ENCODE measurements at places on chromosomes 4 and X.

DNA sequence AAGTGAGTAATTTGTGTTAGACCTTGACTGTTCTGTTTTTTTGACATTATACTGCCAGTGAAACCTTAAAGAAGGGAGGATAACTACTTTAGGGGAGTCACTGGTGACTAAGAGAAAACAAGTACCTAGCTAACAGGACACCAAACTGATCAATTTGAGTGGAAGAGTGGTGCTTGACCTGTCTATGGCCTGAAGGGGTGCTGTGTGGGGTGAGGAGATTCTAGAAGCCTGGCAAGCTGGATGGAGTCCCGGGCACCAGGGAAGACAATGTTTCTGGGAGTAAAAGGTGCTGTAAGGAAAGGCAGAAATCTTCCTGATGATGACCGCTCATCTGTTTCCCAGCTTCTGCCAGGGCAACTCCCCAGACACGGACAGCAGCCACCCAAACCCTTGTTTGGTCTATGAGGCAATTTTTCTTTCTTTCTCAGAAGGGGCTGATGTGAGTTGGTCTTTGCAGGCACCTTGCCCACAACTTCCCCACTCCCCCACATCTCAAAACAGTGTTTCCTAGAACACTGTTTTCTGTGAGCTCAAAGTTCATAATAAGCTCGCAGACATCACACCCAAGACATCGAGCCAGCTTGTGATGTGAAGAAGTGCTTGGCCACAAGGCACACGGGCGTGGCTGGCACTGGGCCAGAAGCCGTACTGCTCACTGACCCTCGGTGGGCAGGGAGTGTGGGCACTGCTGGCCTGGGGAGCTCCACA is 4.6 kb downstream of the TXK start:
- no peak for DNase-seq

GRCh38 chr4:167359711-167360110 is 125.4 kb upstream of the SPOCK3 start:
- DNase-seq, result no peak

GRCh38 chrX:151704041-151704663 is 8.9 kb downstream of the PRRG3 start:
- DNase-seq, result no peak

DNA sequence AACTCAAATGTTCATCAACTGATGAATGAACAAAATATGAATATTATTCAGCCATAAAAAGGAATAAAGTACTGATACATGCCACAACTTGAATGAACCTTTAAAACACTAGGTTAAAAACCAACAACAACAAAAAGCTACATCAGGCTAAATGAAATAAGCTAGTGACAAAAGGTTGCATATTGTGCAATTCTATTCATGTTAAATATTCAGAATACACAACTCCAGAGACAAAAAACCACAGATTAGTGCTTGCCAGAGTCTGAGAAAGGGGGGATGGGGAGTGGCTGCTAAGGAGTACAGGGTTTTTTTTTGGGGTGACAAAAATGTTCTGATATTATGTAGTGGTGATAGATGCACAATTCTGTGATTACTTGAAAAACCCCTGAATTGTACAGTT is 58.5 kb downstream of the HAUS3 start:
- no peak for DNase-seq

- DNase-seq, result peak; percentile 88
These were observed 121.7 kb upstream of the DIPK2B start for GRCh38 chrX:45322382-45322781.

DNA sequence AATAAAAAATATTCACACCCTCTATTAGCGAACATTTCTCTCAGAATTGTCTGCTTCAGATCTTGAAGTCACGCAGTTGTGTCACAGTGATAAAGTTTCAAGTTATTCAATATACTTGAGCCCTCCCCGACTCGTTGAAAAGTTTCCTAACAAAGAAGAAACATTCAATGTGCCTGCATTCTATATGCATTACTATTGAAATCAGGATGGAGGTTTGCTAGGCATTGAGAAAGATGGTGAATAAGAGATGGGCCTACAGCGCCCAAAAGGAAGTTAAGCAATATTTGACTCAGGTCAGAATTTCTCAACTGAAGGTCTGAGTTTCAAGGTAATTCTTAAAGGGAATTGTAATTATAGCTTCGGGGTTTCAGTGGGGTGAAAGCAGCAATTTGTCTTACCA is 6.1 kb downstream of the TCEANC start:
- DNase-seq, result peak; percentile 55

DNA sequence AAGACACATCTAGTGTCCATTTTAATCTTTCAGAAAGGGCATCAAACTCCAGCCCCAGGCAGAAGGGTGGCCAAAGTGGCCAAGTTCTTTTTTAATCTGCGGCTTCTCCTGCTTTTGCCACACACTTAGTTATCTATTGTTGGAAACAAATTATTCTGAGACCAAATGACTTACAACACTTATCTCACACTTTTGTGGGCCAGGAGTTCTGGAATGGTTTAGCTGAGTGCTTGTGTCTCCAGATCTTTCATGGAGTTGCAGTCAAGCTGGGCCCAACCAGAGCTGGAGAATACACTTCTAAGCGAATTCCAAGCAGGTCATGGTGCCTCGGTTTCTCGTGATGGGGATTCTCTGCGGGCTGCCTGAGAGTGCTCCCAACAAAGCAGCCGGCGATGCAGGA is 4.0 kb downstream of the TXK start:
- DNase-seq, result no peak

DNA sequence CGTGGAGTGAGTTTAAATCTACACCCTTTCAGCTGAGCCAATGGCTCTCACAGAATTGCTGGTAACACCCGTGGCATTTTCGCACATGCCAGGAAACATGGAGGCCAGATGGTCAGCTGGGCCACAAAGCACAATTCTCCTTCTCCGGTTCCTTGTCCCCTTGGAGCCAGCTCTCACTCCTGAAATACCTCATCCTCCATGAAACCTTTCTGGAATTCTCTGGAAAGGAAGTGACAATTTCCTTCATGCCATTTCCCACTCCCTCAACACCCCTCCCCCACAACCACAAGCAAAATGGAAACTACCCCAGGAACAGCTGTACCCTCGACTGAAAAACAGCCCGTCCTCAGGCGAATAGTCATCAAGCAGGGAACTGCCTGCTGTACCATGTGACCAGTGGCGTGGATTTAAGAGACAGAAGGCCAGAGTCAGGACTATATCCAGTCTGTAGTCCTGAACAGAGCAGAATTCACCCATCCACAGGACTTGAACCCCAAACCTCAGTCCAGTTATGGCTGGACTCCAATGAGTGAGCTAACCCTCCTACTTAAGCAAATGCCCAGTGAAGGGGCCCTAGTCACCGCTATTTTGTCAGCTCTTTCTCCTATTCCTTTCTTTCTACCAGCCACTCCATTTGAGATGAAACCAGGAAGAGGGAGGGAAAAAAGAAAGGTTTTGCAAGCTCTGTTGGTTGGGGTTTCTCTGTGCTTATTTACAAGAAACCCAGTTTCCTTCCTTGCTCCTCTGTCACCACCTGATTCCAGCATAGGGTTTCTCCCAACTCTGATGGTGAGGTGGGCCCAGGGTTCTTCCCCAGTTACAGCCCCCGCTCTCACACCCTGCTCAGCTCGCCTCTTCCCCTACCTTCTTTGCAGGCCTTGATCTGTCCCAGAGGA is 24.5 kb downstream of the ELF4 start:
- DNase-seq, result peak; percentile 43

GRCh38 chr4:42923431-42923830 is 30.9 kb downstream of the GRXCR1 start:
- DNase-seq, result no peak

DNA sequence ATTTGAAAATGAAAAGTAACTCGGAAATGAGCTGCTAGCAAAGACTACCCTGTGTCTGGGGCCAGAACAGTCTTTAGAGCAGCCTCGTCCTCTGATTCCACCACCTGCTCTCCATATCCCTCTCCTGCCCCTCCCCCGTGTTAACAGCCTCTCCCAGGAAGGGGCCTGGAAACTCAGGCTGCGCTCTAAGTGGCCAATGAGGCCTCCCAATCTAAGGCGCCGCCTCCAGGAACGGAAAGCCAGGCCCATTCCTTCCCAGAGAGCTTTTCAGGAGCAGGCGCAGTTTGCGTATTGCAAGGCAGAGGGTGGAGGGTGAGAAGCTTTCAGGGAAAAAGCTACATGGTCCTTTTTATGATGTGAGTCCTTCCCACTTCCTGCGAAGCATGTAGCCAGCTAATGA is 31.2 kb downstream of the RS1 start:
- peak; percentile 2 for DNase-seq

GRCh38 chr4:7687006-7687405 is 252.3 kb upstream of the PSAPL1 start:
- DNase-seq, result no peak

DNA sequence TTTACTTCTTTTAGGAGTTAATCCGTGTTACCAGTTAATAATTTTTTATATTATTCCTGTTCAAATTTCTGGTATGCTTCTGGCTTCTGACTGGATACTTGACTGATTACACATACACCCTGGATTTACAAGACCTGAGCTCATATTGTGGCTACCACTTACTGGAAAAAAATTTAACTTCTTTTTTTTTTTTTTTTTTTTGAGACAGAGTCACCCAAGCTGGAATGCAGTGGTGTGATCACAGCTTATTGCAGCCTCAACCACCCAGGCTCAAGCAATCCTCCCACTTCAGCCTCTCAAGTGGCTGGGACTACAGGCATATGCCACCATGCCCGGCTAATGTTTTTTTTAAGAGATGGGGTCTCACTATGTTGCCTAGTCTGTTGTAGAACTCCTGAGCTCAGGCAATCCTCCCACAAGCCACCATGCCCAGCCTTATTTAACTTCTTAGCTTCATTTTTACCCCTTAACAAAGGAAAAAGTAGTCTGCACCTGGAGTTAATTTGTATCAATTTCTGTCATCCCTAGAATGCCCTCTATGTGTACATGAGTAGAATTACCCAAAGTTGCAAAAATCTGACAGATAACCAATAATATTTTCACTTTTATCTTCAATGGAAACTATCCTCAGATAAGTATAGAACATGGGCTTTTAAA is 50.3 kb downstream of the TMEM165 start:
- peak; percentile 89 for DNase-seq

- DNase-seq, result peak; percentile 34
These were observed 87.1 kb upstream of the PRPS1 start for GRCh38 chrX:107541244-107541643.

- DNase-seq, result peak; percentile 5
These were observed 93.3 kb downstream of the NEUROG2 start for GRCh38 chr4:112422644-112423043.

- DNase-seq, result no peak
These were observed 730.7 kb upstream of the SLIT2 start for GRCh38 chr4:19520939-19521520.

DNA sequence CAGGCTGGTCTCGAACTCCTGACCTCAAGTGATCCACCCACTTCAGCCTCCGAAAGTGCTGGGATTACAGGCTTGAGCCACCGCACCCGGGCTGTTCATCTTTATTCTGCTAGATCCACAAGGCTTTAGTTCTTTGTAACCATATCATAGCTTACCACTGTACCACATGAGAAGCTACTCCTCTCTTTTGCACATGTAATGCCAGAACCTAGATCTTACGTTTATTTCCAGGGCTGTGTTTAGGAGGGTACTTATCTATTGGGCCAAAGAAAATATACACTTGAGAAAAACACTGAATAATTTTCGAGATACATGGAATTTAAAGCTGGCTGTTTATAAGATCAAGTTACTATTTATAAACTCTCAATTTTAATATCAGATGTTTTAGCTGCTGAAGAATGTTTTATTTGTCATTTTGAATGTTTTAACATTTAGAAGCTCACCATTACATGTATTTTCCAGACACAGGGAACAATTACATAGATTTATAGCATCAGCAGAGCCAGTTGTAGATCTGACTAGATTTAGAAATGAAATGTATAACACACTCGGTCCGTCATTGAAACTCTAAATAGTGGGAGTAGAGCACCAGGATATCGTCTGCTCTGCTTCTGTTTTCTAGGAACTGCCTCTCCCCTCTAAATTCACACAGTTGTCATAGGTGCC is 155.3 kb upstream of the HAND2 start:
- no peak for DNase-seq

- peak; percentile 18 for DNase-seq
These were observed 38.5 kb upstream of the MED14 start for GRCh38 chrX:40773809-40774208.

DNA sequence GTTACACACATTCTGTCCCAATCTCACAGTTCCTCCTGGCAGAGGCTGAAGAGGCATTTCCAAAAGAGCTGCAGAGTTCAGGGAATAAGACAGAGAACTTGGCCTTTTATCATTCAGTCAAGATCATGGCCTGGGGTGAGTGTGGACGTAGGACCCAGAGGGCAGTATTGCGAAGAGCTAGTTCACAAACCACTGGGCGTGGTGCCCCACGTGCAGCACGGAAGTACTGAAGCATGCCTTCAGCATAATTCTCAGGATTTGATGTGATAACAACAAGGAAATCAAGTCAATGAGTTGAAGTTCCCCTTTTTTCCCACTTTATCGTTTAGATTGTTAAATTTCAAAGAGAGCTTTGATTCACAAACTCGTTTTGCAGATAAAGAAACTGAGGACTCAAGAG is 117.7 kb downstream of the RELL1 start:
- DNase-seq, result no peak

DNA sequence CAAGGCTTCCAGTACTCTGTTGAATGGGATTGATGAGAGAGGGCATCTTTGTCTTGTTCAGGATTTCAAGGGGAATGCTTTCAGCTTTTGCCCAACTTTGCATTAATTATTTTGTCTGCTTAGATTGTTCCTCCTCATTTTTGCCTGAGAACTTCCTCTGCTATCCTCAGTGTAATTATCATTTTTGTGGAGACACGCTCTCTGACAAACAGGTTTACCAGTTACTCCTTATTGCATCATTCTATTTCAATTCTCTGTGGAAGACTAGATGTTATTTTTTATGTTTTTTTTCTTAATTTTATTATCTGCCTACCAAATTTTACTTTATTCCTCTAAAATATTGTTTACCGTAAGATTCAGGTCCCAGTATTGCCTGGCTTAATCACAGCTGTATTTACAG is 349.2 kb downstream of the ADGRL3 start:
- peak; percentile 26 for DNase-seq

DNA sequence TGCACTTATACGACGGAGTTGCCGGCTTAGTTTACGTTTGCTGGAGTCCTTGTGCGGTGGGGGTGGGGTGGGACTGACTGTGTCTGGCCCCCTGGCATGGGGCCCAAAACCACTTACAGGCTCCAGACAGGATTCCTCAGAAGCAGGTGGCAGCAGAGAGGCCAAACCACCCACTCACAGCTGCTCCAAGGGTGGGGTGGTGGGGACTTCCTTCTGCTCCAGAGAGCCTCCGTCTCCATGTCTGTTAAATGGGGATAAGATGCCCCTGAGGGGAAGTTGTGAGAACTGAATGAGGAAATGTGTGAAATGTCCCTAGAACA is 36.7 kb downstream of the PSAPL1 start:
- DNase-seq, result peak; percentile 80

GRCh38 chr4:2261853-2262144 is at the start of gene MXD4:
Gene MXD4, minus strand, starts transcription at chr4:2262109. Its CDS starts 129 bp downstream, at chr4:2261980.
- no peak for DNase-seq
